ENCODE measurements at places on chromosomes 7 and 10. TPM values are rescaled to one million over a fixed set of nuclear protein-coding genes. Genes with fewer than 3 reads are reported as not detected.

The OR2A1 gene
- 0.12 TPM for total RNA-seq

The SLC26A5 gene
- total RNA-seq, result not detected

The NSUN6 gene
- total RNA-seq, result 5.2 TPM

The CFTR gene
- total RNA-seq, result under 0.01 TPM

The VWA2 gene
- total RNA-seq, result 0.16 TPM

The GRM3 gene
- total RNA-seq, result not detected

The PTF1A gene
- total RNA-seq, result not detected

The STEAP2 gene
- total RNA-seq, result 50.0 TPM

The FAM204A gene
- total RNA-seq, result 59.9 TPM

The IGF2BP3 gene
- 7.6 TPM for total RNA-seq

The DEPP1 gene
- 35.7 TPM for total RNA-seq

The YAE1 gene
- 22.2 TPM for total RNA-seq

The CLDN4 gene
- 0.16 TPM for total RNA-seq

The TACC2 gene
- 7.0 TPM for total RNA-seq

The ANKRD16 gene
- total RNA-seq, result 7.3 TPM

The IFIT1B gene
- under 0.01 TPM for total RNA-seq

The DRGX gene
- total RNA-seq, result not detected

The ZP3 gene
- total RNA-seq, result 2.3 TPM

The MBL2 gene
- not detected for total RNA-seq

The ACTL6B gene
- total RNA-seq, result not detected

The YKT6 gene
- total RNA-seq, result 121 TPM

The AMPH gene
- total RNA-seq, result 22.6 TPM

The WEE2 gene
- total RNA-seq, result not detected

The DPY19L1 gene
- total RNA-seq, result 40.1 TPM

The LIPF gene
- not detected for total RNA-seq

The CACNB2 gene
- total RNA-seq, result 0.73 TPM

The MYL7 gene
- total RNA-seq, result not detected

The PHYHIPL gene
- total RNA-seq, result not detected

The CPED1 gene
- total RNA-seq, result 124 TPM
